ENCODE measurements at places on chromosomes 3 and 15.

GRCh38 chr15:39565851-39566250 lies 15.0 kb upstream of the THBS1 start:
- no peak for DNase-seq

DNA sequence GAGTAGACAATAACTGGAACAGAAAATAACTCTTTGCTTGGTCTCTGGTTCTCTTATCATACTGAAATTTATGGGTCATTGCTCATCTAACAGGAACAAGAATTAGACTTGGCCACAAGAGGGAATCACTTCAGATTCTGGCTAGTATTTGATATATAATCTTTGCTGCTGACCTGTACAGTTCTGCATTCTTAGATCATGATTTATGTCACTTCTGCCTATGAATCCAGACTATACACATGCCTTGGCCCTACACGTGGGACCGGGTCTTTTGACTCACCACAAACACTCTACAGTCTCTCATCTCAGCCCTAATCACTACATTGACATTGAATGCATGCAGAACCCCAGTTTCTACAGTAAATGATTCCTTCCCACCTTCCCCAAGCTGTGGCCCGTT lies 162.5 kb upstream of the SOX2 start:
- DNase-seq = no peak

DNA sequence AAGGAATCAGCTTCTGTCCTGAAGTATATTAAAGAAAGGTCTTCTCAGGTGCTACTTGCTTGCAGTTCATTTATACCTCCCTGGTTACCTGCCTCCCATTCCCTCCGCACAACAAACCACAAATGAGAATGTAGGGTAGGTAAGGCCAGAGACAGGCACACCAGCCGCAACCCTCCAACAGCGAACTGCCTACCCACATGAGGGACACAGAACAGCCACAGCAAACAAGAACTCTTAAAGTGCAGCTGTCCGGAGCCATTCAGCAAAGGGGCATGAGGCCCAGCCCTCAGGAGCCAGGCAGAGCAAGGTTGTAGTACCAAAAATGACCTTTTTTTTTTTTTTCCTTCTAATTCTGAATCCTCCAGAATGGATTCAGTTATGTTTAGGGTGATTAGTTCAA lies 52.4 kb downstream of the SPSB4 start:
- DNase-seq = no peak

GRCh38 chr3:20905210-20905805 lies 719.3 kb upstream of the SGO1 start:
- no peak for DNase-seq

DNA sequence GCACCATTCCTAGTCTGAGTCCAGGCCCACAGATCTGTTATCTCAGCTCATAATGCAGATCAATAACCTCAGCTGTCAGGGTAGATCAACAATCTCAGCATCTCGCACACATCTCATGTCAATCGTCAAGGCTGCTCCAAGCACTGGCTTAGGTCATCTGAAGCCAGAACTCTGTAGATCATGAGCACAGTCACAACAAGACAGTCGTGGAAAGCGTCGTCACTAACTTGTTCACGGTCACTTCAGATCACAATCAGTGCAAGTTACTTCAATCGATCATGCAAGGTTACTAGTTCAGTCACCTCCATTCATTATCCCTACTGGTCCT lies 71.8 kb downstream of the RBPMS2 start:
- DNase-seq = no peak

GRCh38 chr3:155991212-155991611 lies 120.8 kb downstream of the GMPS start:
- DNase-seq = no peak

- DNase-seq = no peak
These were observed 80.1 kb downstream of the SSR3 start for GRCh38 chr3:156474560-156475389.

GRCh38 chr3:136547293-136547692 lies 204.9 kb downstream of the STAG1 start:
- no peak for DNase-seq

DNA sequence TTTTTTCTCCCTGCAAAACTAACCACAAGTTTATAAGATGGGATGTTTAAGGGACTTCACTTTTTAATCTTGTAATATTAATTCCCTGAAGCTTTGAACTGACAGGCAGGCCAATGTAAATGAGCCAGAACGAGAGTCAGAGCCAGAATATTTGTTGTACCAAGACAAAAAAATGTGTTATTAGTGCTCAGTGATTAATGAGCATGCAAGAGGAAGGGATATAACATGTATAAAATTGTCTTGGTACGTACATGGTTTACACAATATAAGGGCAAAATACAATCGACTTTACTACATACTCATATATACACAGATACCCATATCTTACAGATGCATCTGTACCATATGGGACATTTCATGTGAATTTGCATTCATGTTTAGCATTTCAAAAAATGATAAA lies 331.2 kb downstream of the MECOM start:
- no peak for DNase-seq

DNA sequence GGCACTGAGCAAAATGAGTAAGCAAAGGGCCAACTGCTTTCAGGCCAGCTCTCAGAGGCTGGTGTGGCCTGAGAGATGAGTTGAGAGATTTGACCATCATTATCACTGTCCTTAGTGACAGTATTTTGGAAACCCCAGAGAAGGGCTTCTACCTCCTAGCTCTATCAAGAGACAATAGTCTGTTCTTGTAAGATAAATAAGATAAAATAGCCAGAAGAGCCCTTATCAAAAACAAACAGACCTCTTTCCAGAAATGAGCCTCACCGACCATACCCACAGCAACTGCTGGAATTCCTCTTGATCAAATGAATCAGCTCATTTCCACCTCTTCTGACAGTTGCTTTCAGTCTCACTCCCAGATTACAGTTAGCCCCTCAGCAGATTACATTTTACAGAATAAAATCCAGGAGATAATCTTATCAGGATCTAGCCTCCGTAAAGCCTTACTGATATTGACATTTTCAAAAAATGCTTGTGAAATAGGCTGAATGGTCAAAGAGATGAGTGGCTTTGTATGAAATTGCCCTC lies 4.5 kb downstream of the HDC start:
- no peak for DNase-seq

- DNase-seq = no peak
These were observed 88.2 kb upstream of the ZNF385D start for GRCh38 chr3:21839176-21839575.

DNA sequence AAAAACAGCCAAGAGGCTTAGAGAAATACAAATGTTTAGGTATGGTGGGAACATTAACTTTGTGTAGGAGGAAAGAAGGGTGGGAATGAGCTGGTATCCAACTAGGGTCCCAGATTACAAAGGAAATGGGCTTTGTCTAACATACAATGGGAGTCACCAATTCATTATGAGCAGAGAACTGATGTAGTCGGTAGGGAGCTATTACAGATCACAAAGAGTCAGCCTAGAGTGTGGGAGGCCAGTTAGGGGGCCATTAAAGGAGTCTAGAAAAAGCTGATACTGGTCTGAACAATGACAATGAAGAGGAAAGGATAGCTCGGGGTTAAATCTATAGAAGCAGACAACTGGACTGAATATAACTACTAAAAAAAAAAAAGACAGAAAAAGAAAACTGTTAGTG lies 15.5 kb downstream of the ANO10 start:
- DNase-seq = no peak

DNA sequence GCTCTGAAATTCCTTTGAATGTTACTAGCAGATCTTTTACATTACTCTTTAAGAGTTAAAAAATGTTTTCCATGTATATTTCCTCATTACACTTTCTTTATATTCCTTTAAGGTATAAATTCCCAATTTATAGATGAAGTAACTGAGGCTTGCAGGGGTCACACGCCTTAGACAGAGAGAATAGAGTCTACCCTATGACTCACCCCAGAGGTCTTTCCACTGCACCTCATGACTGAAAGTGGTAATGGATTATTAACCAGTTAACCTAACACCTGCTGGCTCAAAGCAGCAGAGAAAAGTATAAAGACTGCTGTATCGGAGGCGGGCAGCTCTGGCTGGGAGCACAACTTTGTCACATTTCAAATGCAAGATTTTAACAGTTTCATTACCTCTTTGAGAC lies 37.7 kb downstream of the LDHAL6B start:
- DNase-seq = no peak

DNA sequence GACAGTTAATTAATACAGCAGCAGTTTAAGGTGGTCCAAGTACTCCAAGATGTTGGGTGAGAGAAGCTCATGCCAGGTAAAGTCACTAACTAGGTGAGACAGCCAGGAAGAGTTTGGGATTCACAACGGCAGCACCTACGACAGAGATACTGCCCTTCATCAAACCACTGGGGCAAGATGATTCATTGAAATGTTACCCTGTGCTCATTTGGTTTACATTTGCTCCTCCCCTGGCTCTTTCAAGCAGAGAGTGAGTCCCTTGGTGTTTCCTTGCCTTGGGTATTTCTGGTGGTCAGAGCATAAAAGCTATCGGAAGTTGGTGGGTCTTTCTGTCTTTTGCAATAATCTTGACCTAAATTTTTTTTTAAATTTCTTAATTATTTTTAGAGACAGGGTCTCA lies 19.9 kb upstream of the PDE8A start:
- DNase-seq = no peak

DNA sequence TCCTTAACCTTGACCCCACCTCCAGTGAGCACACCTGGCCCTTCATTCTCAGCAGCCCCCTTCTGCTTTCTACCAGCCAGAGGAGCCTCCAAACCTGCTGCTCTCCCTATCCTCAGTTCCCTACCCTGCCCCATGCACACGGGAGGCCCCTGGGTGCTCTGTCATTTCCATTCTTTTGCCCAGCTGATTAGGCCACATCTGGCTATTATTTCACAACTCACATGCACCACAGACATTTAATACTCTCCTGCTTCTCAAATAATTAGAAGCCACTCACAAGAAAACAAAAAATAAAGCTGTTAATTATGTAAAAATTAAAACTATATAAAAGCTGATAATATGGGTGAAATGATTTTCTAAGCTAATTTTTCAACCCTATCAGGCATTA lies 50.7 kb downstream of the MYLK start:
- DNase-seq = no peak

DNA sequence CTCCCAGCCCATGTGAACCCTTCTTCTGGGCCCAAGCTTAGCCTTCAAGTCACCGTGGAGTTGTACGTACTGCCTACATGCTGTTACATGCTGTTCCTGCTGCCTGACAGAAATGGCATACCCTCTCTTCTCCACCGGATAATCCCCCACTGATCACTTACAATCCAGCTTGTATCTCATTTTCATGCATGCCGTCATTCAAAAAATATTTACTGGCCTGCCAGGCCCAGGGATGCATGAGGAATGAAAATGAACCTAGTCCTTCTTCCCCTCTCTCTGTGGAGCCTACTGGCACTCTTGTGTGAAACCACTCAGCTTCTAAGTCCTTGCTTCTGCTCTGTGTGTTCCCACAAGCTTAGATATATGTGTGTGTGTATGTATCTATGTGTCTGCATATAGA lies 60.6 kb downstream of the WNT5A start:
- DNase-seq = no peak

DNA sequence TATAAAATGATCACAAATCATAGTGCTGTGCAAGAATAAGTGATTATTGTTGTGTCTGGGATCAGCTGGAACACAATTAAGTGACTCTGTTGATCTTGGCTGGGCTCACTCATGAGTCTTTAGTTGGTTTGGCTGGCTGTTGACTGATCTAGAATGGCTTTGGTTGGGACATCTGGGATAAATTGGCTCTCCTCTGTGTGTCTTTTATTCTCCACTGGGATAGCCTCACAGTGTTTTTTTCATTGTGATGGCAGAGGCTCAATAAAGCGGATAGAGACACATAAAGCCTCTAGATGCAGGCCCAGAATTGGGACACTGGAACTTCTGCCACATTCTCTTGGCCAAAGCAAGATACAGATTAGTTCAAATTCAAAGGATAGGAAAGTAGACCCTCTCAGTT lies 735.6 kb downstream of the PDCD6IP start:
- DNase-seq = no peak

DNA sequence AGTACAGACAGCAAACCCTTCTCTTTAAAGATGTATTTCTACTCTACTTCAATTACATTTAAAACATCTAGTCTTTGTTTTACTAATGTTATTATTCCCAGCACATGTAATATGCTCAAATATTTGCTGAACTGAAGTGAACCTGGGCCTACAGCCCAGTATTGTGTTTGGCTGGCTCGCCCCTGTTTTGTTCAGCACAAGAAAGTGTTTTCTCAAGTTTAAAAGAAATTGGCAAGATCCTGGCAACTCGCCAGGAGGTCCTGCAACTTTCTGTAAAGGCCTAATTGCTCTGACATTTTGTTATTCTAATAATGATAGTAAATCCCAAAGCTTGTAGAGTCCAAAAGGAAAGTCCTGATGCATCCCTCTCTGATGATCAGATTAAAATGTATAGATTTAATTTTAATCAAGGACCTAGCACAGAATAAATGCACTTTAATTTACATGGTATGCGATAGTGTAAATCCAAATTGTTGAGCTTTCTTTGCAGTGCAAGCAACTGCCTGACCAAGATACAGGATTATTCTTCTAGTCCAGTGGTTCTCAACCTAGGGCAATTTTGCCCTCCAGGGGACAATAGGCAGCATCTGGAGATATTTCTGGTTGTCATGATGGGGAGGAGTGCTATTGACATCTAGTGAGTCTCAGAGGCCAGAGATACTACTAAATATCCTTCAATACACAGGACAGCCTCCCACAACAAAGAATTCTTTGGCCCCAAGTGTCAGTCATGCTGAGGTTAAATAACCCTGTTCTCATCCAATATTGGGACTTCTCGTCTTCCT lies 35.7 kb upstream of the TMOD3 start:
- DNase-seq = no peak

GRCh38 chr15:92614301-92614700 lies 41.3 kb downstream of the FAM174B start:
- DNase-seq = no peak

- no peak for DNase-seq
These were observed 21.6 kb upstream of the PRR23E start for GRCh38 chr3:127171320-127171719.

- no peak for DNase-seq
These were observed 353.7 kb downstream of the RSL24D1 start for GRCh38 chr15:54843006-54843405.

DNA sequence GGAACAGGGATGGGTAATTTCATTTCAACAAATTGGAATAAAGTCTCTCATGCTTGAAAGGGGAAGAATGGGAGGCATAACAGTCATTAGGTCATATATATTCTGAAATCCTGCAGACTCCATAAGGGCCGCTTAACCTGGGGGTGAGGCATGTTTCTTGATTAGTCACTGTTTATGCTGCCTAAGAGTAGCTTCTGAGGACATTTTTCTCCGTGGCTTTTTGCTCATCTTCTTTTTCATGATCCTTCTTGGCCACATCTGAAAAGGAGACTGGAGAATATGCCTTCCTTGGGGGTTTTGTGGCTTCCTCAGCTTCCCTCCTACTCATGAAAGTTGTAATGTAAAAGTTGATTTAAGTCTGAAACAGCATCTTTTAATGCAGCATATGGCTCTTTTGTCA lies 20.0 kb upstream of the CFAP20DC start:
- peak; percentile 82 for DNase-seq

DNA sequence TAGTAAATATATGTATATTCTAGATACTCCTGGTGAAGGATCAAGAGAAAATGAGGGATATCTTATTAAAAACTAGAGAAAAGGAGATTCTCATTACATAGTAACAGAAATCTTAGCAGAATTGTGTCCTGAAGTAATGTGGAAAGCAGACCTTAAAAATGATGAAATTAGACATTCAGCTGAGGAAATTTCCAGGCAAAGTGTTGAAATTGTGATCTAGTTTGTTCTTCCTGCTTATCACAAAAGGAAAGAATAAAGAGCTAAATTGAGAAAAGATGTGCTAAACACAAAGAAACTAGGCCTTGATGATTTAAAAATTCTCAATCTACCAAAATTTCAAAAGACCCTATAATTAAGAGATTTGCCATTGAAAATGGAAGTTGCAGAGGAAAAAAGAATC lies 362.6 kb upstream of the PLSCR5 start:
- no peak for DNase-seq

- no peak for DNase-seq
These were observed 688.8 kb upstream of the CCDC54 start for GRCh38 chr3:106688464-106688863.
